ENCODE measurements at places on chromosomes 2 and 18.

- peak; percentile 61 for DNase-seq
These were observed 22.0 kb downstream of the SMAD7 start for GRCh38 chr18:48928787-48929186.

- no peak for DNase-seq
These were observed 29.8 kb downstream of the SLC39A6 start for GRCh38 chr18:36099311-36099710.

GRCh38 chr2:42133771-42134195, 35.4 kb upstream of the EML4 start:
- no peak for DNase-seq

GRCh38 chr2:28956890-28957289, 24.2 kb upstream of the TOGARAM2 start:
- DNase-seq: no peak

- no peak for DNase-seq
These were observed 88.1 kb downstream of the ASXL2 start for GRCh38 chr2:25790074-25790790.

DNA sequence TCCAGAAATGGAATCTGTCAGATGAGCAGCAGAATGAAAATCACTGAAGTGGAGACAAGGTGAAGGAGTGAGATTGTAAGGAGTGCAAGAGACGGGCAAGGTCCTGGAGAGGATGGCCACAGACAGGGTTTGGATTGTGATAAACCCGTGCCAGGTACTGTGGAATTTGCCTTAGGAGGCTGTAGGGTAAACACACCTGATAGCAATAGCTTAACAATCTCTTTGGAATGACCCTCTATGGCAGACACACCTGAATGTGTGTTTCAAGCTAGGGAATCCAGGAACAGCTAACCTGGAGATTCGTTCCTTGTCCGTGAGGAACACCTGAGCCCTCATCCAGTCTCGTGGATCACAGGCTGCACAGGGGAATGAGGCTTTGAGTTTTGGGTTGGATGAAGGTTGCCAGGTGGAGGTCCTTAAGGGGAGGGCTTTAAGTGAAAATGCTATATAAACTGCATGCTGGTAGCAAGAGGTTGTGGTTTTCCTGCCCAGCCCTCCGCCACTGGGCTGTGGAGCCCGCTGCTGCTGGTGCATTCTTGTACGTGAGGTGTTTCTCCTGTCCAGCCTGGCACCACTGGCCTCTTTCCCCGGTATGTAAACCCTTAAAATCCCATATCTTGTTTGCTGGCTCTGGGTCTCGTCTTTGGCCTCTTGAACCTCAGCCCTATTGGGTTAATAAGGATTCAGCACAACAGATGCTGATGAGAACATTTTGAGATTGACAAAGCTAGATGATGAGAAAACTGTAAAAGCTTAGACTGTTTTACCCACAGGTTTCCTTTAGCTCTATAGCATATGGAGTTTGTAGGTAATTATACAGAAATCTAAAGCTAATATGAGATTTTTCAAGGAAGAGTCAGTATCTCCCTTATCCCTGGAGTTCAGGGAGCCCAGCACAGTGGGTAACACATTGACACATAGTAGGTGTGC, 117.9 kb downstream of the ARHGAP15 start:
- DNase-seq: no peak

DNA sequence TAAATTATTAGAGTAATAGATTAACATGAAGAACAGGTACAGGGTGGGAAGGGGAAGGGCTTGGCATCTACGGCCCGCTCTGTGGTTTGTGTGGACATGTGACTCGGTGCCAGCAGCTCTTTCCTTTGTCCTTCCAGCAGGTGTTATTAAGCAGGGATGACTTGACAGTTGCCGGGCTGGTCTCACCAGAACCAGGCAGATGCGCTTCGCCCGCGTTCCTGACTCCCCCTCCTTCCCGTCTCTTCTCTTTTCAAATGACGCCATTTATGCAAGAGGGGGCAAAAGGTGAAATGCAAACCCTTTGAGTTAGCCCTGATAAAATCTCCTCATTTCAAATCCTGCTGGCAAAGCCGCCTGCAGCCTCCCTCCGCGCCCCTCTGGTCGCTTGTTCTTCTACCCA, 38.9 kb upstream of the MGAT4A start:
- no peak for DNase-seq

DNA sequence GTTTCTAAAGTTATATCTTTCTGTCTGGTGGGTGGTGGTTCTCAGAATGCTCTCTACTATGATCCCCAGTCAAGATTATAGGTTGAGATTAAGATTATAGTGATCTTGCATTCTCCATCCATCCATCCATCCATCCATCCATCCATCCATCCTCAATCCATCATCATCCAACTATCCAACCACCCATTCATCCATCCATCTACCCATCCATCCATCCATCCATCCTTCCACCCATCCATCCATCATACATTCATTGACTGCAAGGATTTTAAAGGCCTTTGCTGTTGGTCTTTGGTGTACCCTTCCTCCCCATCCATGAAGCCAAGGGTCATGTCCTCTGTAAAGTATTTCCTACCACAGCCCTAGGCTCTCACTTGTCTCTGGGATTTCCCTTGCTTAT, 13.1 kb downstream of the GLI2 start:
- no peak for DNase-seq

DNA sequence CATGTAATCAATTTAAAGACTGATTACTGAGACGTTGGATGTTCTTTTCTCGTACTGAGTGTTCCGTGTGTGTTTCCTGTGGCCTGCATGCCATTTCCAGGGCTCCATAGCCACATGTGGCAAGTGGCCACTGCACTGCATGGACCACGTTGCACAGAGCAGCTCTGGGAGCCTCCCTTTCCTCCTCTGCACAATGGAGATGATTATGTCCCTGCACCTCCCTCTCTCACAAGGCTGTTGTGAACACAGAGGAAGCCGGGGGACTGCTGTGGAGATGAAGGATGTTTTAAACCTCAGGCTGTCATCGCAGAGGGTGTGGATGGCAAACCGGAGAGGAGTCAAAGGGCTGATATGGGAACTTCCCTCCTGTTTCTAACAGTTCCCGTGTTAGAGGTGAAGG, 87.7 kb downstream of the TGOLN2 start:
- no peak for DNase-seq

- no peak for DNase-seq
These were observed at the start of gene RAMP1 for GRCh38 chr2:237859533-237860272. RAMP1 (plus strand) TSS chr2:237859623; CDS start chr2:237859676, 53 bp downstream.

GRCh38 chr2:902584-902983, 48.1 kb upstream of the SNTG2 start:
- DNase-seq: no peak

- no peak for DNase-seq
These were observed 7.6 kb upstream of the SPDYA start for GRCh38 chr2:28802975-28803429.

DNA sequence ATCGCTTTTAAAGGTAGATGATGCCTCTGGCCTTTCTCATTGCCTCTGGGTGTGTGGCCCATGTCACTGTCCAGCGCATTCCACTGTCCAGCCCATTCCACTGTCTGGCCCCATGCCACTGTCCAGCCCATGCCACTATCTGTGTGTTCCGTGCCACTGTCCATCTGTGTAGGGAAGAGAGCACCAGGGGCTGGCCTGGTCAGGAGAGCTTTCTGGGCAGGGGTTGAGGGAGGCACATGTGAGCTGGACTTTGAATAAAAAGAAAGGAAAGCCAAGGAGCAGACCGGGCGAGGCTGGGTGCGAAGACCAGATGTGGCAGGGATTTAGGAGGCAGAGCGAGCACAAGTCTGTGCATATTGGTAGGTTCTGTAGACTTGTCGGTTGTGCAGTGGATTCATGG, 236.2 kb downstream of the NEDD4L start:
- DNase-seq: no peak

- DNase-seq: no peak
These were observed 138.1 kb upstream of the CHAC2 start for GRCh38 chr2:53629501-53629900.

- no peak for DNase-seq
These were observed 4.9 kb downstream of the DAW1 start for GRCh38 chr2:227876300-227876801.

Data from hypothalamus (tissue), 51 donors.